ENCODE measurements at places on chromosomes 5 and 9.

DNA sequence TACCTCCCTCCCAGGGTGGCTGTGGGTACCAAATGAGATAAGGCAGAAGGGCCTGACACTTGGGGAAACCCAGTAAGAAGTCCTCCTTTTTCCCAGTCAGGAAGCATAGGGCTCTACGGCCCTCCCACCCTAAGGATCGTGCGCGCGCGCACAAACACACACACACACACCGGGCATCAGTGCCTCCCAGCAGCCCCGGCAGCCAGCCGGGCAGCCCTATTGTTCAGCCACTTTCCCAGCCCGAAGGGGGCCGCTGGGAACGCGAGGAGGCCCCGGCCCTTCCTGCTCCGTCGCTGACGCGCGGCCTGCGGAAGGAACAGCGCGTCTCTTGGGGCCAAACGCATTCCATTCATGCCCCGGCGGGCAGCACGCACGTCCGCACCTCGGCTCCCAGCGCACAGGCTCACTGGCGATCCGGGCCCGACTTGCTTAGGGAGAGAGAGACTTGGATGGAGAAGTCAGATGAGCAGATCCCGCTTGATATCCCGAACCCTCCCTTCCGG lies 22.6 kb downstream of the DUSP1 start:
- DNase-seq = no peak

- DNase-seq = no peak
Measured at GRCh38 chr5:132684922-132685720, 11.3 kb downstream of the IL4 start.

- DNase-seq = no peak
Measured at GRCh38 chr5:71743155-71743554, 24.1 kb downstream of the CARTPT start.

GRCh38 chr5:7586480-7586879 lies 190.5 kb downstream of the ADCY2 start:
- DNase-seq = no peak
